ENCODE measurements at places on chromosomes 12 and 14. TPM values are rescaled to one million over a fixed set of nuclear protein-coding genes. Genes with fewer than 3 reads are reported as not detected.
A peak's percentile ranks its signal among the peaks of the same experiment; 100 is the strongest.

- H3K4me1 ChIP-seq: peaks cover 4% of the 10 kb centered on the region
- no peaks in the 10 kb centered on the region for H3K36me3 ChIP-seq
- no peak for DNase-seq
Measured at GRCh38 chr12:18551106-18551505, 186.7 kb downstream of the PLCZ1 start.

DNA sequence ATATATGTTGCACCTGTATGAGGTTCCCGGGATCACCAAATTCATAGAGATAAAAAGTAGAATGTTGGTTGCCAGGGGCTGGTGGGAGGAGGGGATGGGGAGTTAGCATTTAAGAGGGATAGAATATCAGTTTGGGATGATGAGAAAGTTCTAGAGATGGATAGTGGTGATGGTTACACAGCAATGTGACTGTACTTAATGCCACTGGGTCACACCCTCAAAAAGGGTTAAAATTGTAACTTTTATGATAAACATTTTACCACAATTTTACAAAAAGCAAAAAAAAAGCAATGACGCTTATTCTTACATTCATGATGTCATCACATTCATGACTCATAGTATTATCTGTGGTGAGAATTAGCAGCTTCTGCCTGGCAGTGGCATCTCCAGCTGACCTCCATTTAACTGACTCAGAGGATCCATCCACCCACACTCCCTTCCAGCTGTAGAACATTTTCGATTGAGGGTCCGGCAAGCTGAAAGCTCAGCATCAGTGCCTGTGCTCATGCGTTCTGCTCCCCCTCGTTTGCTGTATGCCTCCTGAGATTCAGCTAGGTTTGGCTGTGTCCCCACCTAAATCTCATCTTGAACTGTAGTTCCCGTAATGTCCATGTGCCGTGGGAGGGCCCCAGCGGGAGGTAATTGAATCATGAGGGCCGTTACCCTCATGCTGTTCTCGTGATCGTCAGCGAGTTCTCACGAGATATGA is 64.8 kb upstream of the TMEM260 start:
- no peak overlapping the region for H3K4me3 ChIP-seq
- no peak overlapping the region for H3K27ac ChIP-seq
- no peaks in the 10 kb centered on the region for H3K36me3 ChIP-seq
- peaks cover 3% of the 10 kb centered on the region for H3K4me1 ChIP-seq
- DNase-seq: no peak

GRCh38 chr14:99260116-99260515 is 11.9 kb downstream of the BCL11B start:
- H3K27me3 ChIP-seq: peaks cover 3% of the 10 kb centered on the region
- DNase-seq: no peak
- no peaks in the 10 kb centered on the region for H3K36me3 ChIP-seq
- H3K4me1 ChIP-seq: peaks cover 13% of the 10 kb centered on the region
- no peak overlapping the region for H3K27ac ChIP-seq
- H3K4me3 ChIP-seq: no peak overlapping the region

- no peak for DNase-seq
- H3K27me3 ChIP-seq: peaks cover 5% of the 10 kb centered on the region
- peaks cover 19% of the 10 kb centered on the region for H3K36me3 ChIP-seq
- no peak overlapping the region for H3K27ac ChIP-seq
- H3K4me1 ChIP-seq: peaks cover 2% of the 10 kb centered on the region
- no peak overlapping the region for H3K4me3 ChIP-seq
Measured at GRCh38 chr12:64025174-64025958, 180.9 kb downstream of the SRGAP1 start.

DNA sequence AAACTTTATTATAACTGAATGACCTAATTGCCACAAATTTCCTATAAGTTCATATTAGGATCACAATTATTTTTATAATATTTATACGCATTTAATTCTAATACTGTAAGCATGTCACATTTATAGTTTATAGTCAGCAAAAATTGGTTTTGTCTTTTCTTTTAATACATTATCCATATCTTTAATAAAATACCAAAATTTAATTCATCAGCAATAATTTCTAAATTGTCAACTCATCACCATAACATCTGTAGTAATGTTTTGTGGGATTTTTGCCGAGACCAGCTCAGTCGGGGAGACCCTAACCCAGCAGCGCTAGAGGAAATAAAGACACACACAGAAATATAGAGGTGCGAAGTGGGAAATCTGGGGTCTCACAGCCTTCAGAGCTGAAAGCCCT is 254.2 kb downstream of the KIF21A start:
- no peaks in the 10 kb centered on the region for H3K36me3 ChIP-seq
- no peak overlapping the region for H3K4me3 ChIP-seq
- no peak overlapping the region for H3K27ac ChIP-seq
- H3K4me1 ChIP-seq: no peaks in the 10 kb centered on the region
- no peak for DNase-seq
- no peaks in the 10 kb centered on the region for H3K27me3 ChIP-seq

DNA sequence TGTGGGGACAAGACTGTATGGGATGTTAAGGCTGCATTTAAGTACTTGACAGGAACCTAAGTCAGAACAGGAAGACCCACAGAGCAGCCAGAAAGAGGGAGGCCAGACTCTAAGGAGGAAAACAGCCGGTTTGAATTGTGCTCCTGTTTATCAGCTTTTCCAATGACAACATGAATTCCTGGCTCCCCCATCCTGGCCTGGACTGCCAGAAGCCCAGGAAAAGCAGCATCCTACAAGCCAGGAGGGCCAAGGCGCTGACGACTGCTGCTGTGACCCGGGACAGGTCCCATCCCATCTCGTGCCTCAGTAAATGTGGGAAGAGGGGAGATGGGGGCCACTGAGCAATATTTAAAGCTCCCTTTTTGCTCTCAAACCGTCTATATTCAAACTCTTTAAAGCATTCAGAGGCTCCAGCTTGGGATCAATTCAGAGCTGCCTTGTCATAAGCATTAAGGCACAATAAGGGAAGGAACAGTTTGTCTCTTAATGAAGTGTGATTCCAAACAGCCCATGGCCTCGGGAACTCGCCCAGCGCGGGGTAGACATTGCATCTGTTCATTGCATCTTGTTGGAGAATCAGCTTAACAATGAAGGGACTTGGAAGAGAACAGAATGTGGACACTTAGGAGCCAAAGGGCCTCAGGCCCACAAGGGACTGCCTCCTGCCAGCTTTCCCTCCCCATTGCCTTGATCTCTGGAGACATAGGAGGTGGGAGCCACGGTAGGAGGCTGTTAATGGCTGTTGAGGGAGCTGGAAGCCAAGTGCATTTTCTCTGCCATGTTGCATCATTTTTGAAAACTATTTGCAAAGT is 49.6 kb downstream of the CMKLR1 start:
- H3K27ac ChIP-seq: no peak overlapping the region
- H3K4me1 ChIP-seq: peaks cover 11% of the 10 kb centered on the region
- no peak overlapping the region for H3K4me3 ChIP-seq
- H3K27me3 ChIP-seq: peaks cover 10% of the 10 kb centered on the region

GRCh38 chr12:40314927-40315326 is 90.1 kb downstream of the LRRK2 start:
- H3K36me3 ChIP-seq: no peaks in the 10 kb centered on the region
- no peak for DNase-seq
- H3K4me3 ChIP-seq: no peak overlapping the region
- no peak overlapping the region for H3K27ac ChIP-seq
- no peaks in the 10 kb centered on the region for H3K4me1 ChIP-seq

- peaks cover 5% of the 10 kb centered on the region for H3K27me3 ChIP-seq
- DNase-seq: no peak
- H3K27ac ChIP-seq: peak overlapping the region; percentile 92
- H3K4me1 ChIP-seq: peaks cover 31% of the 10 kb centered on the region
- peak overlapping the region; percentile 92 for H3K4me3 ChIP-seq
Measured at GRCh38 chr12:51270951-51271518, 820 bp upstream of the SMAGP start.

DNA sequence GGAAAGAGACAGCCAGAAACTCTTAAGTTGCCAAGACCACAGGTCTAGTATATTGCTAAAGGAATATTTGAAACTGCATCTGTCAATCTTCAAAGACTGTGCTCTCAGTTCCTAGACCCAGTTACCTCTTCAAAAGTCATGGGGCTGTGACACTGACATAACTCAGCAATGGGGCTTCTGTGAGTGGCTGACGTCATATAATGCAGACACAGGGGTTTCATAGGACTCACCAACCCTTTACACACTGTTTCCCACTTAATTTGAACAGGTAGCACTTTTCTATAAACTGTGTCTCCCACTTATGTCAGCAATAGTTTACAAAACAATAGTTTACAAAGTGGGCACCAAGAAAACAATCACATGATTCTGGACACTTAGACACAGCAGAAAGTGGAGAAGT is 158.4 kb downstream of the GALC start:
- H3K36me3 ChIP-seq: no peaks in the 10 kb centered on the region
- no peak for DNase-seq
- H3K4me3 ChIP-seq: no peak overlapping the region
- no peak overlapping the region for H3K27ac ChIP-seq
- H3K4me1 ChIP-seq: peaks cover 10% of the 10 kb centered on the region

DNA sequence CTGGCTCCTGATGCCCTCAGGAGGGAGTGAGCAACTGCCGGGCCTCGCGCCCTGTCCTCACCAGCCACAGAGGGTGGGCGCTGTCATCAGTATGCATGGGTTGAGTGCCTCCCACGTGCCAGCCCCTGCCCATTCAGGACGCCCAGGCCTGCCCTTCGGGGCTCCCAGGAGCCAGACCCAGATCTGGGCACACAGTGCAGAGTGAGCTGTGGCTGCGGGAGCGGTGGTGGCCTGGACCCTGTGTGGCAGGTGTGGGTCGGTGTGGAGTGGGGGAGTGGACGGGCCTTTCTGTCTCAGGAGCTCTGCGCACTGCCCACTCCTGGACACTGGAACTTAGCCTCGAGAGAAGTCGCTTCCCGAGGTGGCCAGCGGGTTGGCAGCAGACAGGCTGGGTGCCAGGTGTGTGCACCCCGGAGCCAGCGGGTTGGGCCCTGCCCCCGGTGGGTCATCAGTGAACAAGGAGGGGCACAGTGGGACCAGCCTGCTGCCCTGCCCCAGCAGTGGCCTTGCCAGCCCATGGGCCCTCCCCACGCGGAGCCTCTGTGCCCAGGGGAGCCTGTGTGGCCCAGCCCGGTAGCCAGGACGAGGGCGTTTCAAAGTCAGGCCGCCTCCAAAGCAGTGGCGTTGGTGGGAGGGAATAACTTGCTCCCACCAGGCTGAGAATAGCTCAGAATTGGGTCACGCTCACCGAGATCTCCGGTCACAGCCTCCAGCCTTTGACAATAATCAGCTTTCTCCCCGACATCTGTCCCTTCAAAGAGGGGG is 9.5 kb downstream of the TRMT61A start:
- peaks cover 13% of the 10 kb centered on the region for H3K27me3 ChIP-seq
- no peak for DNase-seq

DNA sequence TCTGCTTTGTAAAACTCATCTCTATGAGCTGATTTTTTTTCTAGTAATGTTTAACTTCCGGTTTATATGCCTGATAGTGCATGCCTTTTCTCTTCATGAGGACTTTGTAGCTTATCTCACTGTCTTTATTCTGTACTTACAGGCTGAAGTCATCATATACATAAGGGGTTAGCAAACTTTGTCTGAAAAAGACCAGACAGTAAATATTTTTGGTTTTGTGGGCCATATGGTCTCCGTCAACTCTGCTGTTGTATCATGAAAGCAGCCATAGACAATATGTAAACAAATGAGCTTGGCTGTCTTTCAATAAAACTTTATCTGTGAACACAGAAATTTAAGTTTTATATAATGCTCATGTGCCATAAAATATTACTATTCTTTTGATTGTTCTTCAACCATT is 172.1 kb downstream of the GXYLT1 start:
- no peak for DNase-seq
- peaks cover 4% of the 10 kb centered on the region for H3K4me1 ChIP-seq
- H3K27ac ChIP-seq: no peak overlapping the region
- H3K27me3 ChIP-seq: no peaks in the 10 kb centered on the region
- H3K4me3 ChIP-seq: no peak overlapping the region
- no peaks in the 10 kb centered on the region for H3K36me3 ChIP-seq

DNA sequence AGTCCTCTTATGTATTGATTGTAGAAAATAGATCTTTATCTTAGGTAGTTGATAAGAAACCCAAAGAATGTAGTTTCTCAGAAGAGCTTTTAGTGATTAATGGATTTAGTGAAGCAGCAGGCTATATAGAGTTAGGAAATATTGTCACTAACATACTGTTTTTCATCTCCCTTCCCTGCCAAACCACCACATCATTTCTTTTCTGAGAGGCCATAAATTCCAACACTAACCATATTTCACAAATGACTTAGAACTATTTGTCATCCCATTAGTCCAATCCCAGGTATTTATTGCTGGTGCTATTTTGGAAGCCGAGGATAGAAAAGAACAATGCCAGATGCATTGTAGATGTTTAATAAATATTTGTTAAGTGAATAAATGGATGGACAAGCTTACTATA is 185.7 kb downstream of the KICS2 start:
- peaks cover 2% of the 10 kb centered on the region for H3K27me3 ChIP-seq
- H3K4me1 ChIP-seq: peaks cover 14% of the 10 kb centered on the region
- no peak overlapping the region for H3K27ac ChIP-seq
- peaks cover 28% of the 10 kb centered on the region for H3K36me3 ChIP-seq
- no peak for DNase-seq

GRCh38 chr14:70886421-70887206 is 20.6 kb upstream of the PCNX1 start:
- no peak overlapping the region for H3K4me3 ChIP-seq
- H3K36me3 ChIP-seq: no peaks in the 10 kb centered on the region
- DNase-seq: no peak
- H3K27ac ChIP-seq: no peak overlapping the region
- H3K4me1 ChIP-seq: peaks cover 21% of the 10 kb centered on the region

GRCh38 chr12:38370311-38370710 is 53.7 kb downstream of the ALG10B start:
- no peak overlapping the region for H3K27ac ChIP-seq
- no peak for DNase-seq
- H3K27me3 ChIP-seq: no peaks in the 10 kb centered on the region

DNA sequence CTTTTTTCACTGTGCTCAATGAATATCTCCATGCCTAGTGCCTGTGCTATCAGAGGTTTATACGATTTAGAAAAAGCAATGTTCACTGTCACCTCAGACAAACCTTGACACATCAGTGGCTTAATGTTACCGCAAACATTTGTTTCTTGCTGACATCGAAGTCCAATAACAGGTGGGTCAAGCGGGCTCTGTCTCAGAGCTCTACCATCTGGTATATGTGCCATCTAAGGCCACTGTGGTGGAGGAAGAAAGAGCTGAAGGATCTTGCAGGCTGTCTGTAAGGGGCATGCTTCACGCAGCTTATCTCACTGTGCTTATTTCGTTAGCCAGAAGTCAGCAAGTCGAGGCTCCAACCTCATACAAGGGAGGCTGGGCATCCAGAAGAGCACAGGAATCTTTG is 189.5 kb upstream of the NTF3 start:
- H3K27me3 ChIP-seq: no peaks in the 10 kb centered on the region
- H3K36me3 ChIP-seq: no peaks in the 10 kb centered on the region
- H3K4me1 ChIP-seq: peaks cover 5% of the 10 kb centered on the region

Gene ZBTB42
- 2.4 TPM for total RNA-seq

Gene RBM23
- total RNA-seq: 52.4 TPM

Gene WNT1
- total RNA-seq: not detected

Gene CIT
- 14.4 TPM for total RNA-seq

Gene KRT78
- total RNA-seq: not detected

Measured in endothelial cell (in vitro differentiated cells).